ENCODE measurements at places on chromosomes 2 and 18. TPM values are rescaled to one million over a fixed set of nuclear protein-coding genes. Genes with fewer than 3 reads are reported as not detected.

DNA sequence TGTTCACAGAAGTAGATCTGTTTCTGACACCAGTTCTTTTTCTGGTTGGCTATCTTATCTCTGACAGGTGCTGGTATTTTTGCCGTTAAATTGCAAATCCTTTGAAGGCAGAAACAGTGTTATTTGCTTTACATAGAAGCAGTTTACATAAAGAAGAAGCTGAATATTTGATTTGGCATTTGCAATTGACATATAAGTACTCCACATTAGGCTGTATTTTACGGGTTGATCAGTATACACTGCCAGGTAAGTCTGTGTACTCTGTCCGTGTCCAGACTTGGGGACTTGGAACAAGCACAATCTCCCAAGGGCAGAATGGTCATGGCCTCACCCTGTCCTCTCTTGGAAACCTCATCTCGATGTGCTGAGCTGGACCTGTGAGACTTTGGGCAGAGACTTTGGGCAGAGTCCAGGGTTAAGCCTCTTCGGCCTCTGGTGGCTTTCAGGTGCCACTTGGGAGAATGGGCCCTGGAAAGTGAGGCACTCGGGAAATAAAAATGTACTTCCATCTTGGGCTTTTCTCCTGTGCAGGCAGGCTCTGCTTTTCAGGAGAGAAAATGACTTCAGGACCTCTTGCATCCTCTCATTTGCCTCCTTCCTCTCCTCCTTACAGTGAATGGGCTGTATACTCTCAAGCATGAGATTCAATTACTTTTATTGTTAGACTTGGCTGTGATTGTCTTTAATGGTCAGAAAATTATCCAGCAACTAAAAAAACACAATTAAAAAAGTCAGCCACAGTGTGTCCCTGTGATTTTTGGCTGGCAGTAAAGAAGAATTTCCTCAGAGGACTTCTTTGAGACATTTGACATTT is 108.5 kb downstream of the RAPGEF4 start:
- H3K27ac ChIP-seq: no peak overlapping the region
- no peaks in the 10 kb centered on the region for H3K4me1 ChIP-seq
- no peak overlapping the region for H3K4me3 ChIP-seq
- peaks cover 2% of the 10 kb centered on the region for H3K27me3 ChIP-seq

DNA sequence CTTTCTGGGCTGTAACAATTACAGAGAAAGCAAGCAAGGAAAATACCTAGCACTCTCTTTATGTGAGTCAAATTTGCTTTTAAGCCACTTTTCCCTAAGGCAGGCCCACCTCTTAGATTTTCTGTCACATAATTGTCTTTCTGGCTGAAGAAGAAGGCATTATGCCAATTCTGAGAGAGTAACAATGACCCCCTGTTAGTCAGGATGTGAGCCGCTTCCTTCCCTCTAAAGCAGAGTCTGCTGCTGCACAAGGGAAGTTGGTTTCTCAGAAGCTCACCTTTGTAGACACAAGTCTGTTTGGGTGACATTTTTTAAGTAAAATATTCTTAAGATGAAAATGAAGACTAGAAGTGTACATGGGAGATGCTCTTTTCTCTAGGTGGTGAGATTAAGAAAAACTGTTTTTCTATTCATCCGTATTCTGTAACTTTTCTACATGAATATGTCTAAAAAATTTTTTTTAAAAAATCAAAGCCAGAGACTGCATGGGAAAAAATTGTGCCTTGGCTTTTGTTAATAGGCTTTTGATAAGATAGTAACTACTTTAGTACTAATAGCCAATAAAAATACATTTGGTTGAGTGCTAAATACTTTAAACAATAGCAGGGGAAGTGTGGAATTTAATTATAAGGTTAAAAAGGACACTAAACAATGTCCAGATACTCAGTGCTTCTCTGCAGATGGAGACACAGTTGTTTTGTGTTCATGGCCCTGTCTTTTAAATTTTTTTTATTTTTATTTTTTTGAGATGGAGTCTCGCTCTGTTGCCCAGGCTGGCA is 33.4 kb upstream of the VPS54 start:
- DNase-seq: no peak
- H3K27ac ChIP-seq: no peak overlapping the region
- H3K4me3 ChIP-seq: no peak overlapping the region
- no peaks in the 10 kb centered on the region for H3K4me1 ChIP-seq
- H3K36me3 ChIP-seq: no peaks in the 10 kb centered on the region
- no peaks in the 10 kb centered on the region for H3K27me3 ChIP-seq

- H3K27me3 ChIP-seq: no peaks in the 10 kb centered on the region
- no peaks in the 10 kb centered on the region for H3K36me3 ChIP-seq
- H3K27ac ChIP-seq: no peak overlapping the region
- peak; percentile 20 for DNase-seq
Observed at GRCh38 chr2:127358044-127358443, 29.7 kb downstream of the MAP3K2 start.

- H3K27me3 ChIP-seq: no peaks in the 10 kb centered on the region
- peaks cover 2% of the 10 kb centered on the region for H3K4me1 ChIP-seq
- H3K4me3 ChIP-seq: no peak overlapping the region
- H3K27ac ChIP-seq: no peak overlapping the region
- H3K36me3 ChIP-seq: no peaks in the 10 kb centered on the region
- DNase-seq: peak; percentile 88
Observed at GRCh38 chr2:158936978-158937377, 31.5 kb upstream of the TANC1 start.

GRCh38 chr2:6562771-6563170 is 302.9 kb downstream of the CMPK2 start:
- H3K4me1 ChIP-seq: no peaks in the 10 kb centered on the region
- no peak overlapping the region for H3K4me3 ChIP-seq
- H3K36me3 ChIP-seq: no peaks in the 10 kb centered on the region
- no peaks in the 10 kb centered on the region for H3K27me3 ChIP-seq
- no peak for DNase-seq
- H3K27ac ChIP-seq: no peak overlapping the region

DNA sequence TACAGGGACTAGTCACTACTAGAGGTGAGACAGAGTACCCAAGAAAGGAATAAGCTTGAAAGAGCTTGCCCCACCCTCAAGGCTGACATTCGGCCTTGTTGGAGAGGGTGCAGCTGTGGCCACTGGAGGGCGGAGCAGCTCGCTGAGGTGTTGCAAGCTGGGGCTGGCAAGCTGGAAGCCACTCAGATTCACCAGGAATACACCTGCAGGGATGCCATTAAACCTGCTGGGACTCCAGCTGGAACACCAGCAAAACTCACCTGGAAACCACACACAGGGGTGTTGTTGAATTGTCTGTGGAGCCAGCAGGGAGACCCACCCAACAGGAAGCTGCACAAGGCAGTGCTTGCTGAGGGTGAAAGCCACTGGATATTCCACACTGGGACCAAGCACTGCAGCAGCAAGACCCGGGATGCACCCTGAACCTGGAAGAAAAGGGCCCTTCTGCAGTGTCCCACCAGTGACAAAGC is 26.1 kb downstream of the KCTD18 start:
- peak; percentile 44 for DNase-seq
- H3K36me3 ChIP-seq: peaks cover 5% of the 10 kb centered on the region
- no peak overlapping the region for H3K4me3 ChIP-seq
- no peaks in the 10 kb centered on the region for H3K27me3 ChIP-seq

- H3K36me3 ChIP-seq: no peaks in the 10 kb centered on the region
- H3K27ac ChIP-seq: no peak overlapping the region
- DNase-seq: no peak
- no peak overlapping the region for H3K4me3 ChIP-seq
- H3K27me3 ChIP-seq: no peaks in the 10 kb centered on the region
- no peaks in the 10 kb centered on the region for H3K4me1 ChIP-seq
Observed at GRCh38 chr2:59463426-59463825, 1090.0 kb downstream of the BCL11A start.

GRCh38 chr2:45278365-45279078 is 269.3 kb upstream of the SIX2 start:
- H3K4me3 ChIP-seq: no peak overlapping the region
- no peaks in the 10 kb centered on the region for H3K27me3 ChIP-seq
- DNase-seq: no peak

DNA sequence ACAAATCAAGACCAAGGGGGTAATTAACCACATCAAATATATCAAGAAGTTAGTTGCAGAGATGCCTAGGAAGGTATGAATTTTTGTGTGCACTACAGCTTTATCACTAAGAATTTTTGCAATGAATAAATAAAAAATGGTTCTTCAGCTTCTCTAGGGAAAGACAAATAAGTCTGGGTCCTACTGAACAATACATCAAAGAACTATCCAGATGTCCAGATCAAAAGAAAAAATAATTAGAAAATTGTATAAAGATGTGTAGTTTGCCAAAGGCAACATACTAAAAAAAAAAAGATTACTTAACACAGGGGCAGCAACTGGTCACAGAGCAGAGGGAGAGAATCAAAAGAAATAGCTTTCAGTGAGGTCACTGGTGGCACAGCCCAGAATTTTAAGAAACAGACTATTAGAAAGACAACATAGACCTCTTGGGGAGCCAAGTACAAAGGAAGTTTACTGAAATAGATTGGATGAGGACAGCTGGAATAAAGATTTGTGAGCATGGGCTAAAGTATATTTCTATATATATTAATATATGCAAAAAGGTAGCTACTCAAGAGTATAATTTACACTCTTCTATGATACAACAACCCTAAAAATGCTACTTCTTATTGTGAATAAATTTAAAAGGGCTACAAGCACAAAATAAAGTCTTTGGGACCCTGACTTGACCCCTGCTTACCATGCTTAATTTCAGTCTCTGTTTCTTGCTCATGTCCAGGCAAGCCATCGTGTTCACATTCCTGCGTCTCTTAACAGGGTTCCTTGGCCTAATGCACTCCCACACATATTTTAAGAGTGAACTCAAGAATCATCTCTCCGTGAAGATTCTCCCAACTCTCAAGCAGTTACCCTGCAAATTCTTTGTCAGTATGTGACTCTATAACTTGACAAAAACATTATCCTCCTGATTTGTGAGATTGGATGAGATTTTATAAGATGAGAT is 99.0 kb upstream of the GRB14 start:
- no peaks in the 10 kb centered on the region for H3K27me3 ChIP-seq
- H3K27ac ChIP-seq: no peak overlapping the region
- no peaks in the 10 kb centered on the region for H3K4me1 ChIP-seq

HOXD10 gene
- total RNA-seq: not detected

ASB18 gene
- total RNA-seq: not detected

EVX2 gene
- not detected for total RNA-seq

DNA sequence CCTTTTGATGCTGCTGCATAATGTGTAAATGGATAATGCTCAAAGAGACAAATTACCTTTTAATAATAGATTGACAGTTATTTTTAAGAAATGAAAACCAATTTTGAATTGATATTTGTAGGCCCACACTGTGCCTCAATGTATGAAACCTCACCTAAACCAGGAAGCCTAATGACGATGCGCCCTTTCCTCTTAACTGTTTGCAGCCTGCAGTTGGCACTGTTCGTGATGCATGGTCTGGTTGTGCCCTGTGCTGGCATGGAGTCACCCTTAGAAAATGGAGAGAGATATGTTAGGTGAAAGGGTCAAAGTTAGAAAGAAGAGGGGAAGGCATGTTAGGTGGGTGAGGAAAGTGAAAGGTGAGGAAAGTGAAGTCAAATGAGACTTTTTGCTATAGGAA is 390.2 kb downstream of the PTPRM start:
- H3K4me3 ChIP-seq: no peak overlapping the region
- peaks cover 2% of the 10 kb centered on the region for H3K4me1 ChIP-seq
- DNase-seq: no peak
- H3K27ac ChIP-seq: no peak overlapping the region
- H3K36me3 ChIP-seq: no peaks in the 10 kb centered on the region

- H3K4me3 ChIP-seq: no peak overlapping the region
- no peaks in the 10 kb centered on the region for H3K36me3 ChIP-seq
- H3K27me3 ChIP-seq: no peaks in the 10 kb centered on the region
- H3K27ac ChIP-seq: no peak overlapping the region
- DNase-seq: no peak
Observed at GRCh38 chr2:73050121-73050545, 21.4 kb downstream of the SFXN5 start.

Measured in fibroblast of lung (primary cell).